Parietal lobe (tissue), 2 donors: ENCODE measurements at places on chromosomes 5 and 9. TPM values are rescaled to one million over a fixed set of nuclear protein-coding genes. Genes with fewer than 3 reads are reported as not detected.

TEX48 gene
- not detected for total RNA-seq

CNTFR gene
- 23.8 TPM for total RNA-seq

DDX4 gene
- 0.31 TPM for total RNA-seq

GABRP gene
- not detected for total RNA-seq

PLAC8L1 gene
- not detected for total RNA-seq

IL33 gene
- total RNA-seq: 12.8 TPM

GABRA1 gene
- 17.2 TPM for total RNA-seq

SLC6A3 gene
- not detected for total RNA-seq

PTPDC1 gene
- total RNA-seq: 45.4 TPM

DEPDC1B gene
- 17.5 TPM for total RNA-seq

TNFSF8 gene
- total RNA-seq: 0.31 TPM

SVEP1 gene
- total RNA-seq: 16.3 TPM

CMBL gene
- 3.4 TPM for total RNA-seq

AQP7 gene
- total RNA-seq: not detected

RANBP3L gene
- total RNA-seq: 3.8 TPM
